Activated naive CD8-positive, alpha-beta T cell treated with anti-CD3 and anti-CD28 coated beads for 36 hours (primary cell): ENCODE measurements at places on chromosomes 5 and 9. TPM values are rescaled to one million over a fixed set of nuclear protein-coding genes. Genes with fewer than 3 reads are reported as not detected.

- no peak for DNase-seq
Measured at GRCh38 chr9:89077519-89077918, 86.3 kb downstream of the S1PR3 start.

DNA sequence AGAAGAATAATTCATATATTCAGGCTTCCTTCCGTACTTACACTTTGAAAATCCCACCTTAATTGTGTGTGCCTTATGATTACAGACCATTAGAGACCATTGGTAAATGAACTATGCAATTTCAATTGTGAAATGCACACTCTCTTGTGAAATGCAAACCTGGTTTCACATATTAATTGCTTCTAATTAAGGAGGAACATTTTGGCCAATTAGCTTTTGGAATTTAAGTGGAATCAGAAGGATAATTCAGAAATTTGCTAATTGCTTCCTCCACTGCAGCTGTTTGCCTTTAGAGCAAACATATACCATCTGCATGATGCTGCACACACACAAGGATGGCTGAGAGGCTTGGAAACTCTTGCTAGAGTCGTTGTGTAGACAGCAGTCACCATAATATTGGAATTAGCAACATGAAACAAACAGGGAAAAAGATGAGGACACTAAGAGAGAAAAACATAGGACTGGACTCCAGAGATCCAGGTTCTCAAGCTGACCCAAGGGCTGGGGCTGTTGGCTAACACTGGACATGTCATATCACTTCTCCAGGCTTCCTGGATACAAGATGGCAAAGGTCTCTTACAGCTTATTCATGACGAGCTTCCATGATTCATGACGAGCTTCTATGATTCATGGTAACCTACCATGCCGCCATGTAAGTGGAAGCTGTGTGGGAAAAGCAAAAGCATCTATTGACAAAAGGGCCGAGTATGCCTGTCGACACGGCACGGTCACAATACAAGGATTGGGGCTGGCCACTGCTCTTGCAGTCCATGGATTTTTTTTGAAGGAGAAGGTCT, 78.0 kb downstream of the PTCH1 start:
- DNase-seq: no peak

DNA sequence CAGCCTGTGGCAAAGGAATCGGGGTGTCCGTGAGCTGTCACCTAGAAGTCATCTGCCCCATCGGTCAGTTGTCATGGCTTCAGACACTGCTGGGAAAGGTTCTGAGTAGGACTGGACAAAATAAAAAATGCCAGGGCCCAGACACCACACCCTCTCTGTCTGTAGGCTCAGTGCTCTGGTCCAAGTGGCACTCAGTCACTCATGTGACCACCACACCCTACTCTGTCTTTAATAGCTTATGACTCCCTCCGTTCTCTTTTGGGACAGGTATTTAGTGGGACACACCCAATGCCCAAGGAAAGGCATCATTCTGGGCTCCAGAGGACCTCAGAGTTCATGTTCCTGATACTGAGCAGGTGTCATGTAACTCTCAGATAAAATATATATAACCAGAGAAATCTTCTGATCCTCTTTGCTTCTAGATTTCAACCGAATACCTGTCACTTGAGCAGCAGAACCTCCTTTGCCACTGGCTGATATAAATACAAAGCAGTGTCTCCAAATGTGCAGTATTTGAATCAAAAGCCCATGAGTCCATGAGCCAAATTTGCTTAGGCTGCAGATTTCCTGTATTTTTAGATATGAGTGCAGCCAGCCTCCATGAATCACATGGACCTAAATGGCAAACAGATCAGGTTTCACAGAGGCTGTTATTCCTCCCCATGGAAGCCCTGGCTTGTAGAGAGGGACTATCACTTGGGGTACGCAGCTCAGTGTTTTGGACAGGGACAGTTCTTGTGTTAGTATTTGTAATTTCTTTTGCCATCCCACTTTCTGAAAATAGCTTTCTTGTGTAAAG, 272.0 kb downstream of the ARHGAP26 start:
- no peak for DNase-seq

DNA sequence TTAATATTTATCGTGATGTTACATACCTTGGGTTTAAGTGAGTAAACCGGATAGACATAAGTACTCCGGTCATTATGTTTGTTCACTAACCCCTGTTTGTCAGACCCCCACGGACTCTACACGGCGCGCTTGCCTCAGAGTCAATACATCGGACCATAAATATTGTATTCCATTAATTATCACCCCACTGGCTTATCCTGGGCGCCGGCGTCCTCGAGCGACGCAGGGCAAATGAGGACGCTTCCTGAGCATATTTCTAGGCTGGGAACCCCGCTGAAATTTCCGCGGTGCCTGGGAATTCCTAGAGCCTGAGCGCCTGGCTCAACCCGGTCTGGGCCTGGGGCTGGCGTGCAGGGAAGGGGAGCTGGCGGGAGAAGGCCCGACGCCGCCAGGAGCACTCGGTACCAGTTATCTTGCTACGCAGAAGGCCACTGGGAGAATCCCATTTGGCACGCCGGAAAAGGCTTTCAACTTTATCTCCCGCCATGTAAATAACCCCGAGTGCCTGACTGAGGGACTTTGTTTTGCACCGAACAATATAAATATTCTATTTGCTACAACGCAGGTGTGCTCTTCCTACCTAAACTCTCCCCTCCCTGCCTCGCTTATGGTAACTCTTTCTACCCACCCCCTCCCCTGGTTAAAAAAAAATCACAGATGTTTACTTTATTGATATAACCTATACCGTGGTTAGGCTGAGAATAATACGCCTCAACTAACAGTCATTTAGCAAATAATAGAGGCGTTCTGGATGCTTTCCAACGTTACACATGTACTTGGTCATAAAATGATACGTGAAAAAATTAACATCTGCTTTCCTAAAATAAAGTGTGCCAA, 19.4 kb downstream of the NR2F1 start:
- no peak for DNase-seq

DNA sequence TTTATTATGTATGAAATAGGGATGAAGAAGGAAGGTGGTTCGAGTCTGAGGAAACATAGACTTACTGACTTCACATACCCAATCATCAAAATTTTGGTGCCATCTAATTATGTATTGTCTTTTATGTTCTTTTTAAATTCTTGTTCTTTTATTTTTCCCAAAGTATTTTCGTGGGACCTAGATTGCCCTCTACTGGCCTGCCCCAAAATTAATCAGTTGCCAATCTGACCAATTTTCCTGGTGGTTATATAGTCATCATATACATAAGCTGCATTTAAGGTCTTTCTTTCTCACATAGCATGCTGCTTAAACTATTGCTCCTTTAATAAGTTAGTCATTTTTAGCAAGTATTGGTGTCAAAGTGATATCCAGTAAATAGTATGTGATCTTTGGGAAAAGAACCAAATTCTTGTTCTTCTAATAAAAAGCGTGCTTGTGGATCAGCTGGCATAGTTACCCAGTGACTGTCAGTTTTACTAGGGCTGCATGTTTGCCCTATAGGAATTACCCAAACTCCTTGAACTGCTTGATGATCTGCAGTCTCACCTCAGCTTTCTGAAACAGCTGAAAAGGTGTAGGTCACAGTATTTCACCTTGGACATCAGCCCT, 223.5 kb downstream of the SH3GL2 start:
- no peak for DNase-seq

Gene DMRT3
- not detected for total RNA-seq

- DNase-seq: no peak
Measured at GRCh38 chr5:149859746-149860145, 84.8 kb downstream of the PDE6A start.

- no peak for DNase-seq
Measured at GRCh38 chr5:174556756-174557155, 167.6 kb upstream of the MSX2 start.
